ENCODE measurements at places on chromosomes 16 and 17.

DNA sequence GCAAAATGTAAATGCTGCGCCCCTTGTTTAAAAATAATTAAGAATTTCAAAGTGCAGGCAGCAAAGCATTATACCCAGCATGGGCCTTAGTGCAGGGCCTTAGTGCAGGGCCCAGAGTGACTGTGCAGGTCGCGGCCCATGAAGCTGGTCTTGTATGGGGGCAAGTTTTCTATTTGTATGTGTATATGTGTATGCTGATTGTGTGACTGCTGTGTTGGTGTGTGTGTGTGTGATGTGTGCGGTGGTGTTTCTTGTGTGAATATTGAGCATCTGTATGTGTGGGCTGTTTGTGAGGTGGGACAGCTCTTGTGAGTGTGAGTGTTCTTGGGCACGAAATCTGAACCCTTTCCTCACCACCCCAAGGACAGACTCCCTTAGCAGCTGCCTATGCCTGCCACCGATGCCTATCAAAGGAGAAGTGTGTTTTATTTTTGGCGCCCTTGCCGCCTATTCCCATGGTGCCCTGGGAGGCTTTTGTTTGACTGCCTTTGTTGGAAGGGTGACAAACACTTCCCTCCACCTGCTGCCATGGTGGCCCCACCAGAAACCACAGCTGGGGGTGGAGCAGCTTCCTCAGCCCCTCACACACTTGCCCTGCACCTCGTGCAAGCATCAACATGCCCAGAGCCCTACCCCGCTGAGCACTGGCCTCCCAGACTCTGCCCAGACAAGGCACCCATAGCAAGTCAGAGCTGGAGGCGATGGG lies 18.0 kb downstream of the CCR7 start:
- ATAC-seq = no peak

DNA sequence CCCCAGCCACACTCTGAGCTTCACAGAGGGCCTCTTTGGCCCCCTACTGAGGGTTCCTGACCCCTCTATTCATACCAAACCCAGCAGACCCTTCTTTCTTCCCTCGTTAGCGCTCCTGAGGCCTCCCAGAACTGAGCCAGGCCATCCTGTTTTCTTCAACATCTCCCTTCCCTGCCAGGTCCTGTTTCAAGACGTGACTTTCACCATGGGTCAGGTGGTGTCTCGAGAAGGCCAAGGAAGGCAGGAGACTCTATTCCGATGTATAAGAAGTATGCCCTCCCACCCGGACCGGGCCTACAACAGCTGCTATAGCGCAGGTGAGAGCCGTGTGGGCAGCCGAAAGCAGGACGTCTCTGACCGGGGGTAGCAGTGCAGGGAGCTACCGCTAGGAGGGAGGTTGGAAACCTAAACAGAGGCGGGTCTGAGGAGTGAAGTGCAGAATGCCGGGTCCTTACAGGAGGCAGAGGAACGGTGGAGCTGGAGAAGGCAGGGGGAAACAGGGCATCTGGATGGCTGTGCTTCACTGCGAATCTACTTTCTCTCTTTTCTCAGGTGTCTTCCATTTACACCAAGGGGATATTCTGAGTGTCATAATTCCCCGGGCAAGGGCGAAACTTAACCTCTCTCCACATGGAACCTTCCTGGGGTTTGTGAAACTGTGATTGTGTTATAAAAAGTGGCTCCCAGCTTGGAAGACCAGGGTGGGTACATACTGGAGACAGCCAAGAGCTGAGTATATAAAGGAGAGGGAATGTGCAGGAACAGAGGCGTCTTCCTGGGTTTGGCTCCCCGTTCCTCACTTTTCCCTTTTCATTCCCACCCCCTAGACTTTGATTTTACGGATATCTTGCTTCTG lies 1.3 kb upstream of the SENP3 start:
- peak; percentile 61 for ATAC-seq

GRCh38 chr16:11136600-11136999 lies 119.4 kb downstream of the SOCS1 start:
- ATAC-seq = peak; percentile 17

DNA sequence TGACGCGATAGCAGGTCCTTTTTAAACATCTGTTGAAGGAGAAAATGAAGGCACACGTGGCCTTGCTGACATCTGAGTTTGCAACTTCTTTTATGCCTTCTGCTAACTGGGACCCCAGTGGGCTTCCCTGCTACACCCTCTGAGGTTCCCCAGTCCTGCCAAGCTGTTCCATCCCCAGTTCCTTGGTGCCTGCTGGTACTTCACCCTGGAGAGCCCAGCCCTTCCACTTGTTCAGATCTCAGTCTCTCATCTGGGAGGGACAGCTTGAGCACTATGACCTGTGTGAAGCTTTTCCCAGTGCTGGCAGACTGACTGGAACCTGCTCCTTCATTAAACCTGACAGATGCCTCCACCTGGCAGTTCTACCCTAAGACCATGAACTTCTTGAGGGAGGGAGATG lies 95.5 kb downstream of the WWOX start:
- ATAC-seq = no peak

GRCh38 chr16:12462426-12463280 lies 341.0 kb downstream of the CPPED1 start:
- ATAC-seq = peak; percentile 42

DNA sequence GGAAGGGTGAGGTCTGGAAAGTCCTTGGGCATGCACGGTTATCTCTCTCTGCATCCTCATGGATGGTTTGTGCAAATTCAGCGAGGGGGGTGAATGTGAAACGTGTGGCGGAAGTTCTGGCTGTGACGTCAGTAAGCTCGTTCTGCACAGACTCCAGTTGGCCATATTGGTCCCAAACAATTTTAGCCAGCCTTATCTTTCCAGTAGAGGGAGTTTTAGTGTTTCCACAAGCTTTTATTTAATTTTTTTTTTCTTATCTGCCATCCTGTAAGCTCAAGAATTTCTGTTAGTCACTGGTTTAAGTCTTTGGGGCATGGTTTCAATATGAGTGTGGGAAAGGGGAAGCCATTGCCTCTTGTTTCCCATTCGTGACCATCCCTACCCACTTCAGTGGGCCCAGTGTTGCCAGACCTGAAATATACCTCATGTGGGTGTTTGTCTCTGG lies 39.0 kb downstream of the HLF start:
- peak; percentile 42 for ATAC-seq

DNA sequence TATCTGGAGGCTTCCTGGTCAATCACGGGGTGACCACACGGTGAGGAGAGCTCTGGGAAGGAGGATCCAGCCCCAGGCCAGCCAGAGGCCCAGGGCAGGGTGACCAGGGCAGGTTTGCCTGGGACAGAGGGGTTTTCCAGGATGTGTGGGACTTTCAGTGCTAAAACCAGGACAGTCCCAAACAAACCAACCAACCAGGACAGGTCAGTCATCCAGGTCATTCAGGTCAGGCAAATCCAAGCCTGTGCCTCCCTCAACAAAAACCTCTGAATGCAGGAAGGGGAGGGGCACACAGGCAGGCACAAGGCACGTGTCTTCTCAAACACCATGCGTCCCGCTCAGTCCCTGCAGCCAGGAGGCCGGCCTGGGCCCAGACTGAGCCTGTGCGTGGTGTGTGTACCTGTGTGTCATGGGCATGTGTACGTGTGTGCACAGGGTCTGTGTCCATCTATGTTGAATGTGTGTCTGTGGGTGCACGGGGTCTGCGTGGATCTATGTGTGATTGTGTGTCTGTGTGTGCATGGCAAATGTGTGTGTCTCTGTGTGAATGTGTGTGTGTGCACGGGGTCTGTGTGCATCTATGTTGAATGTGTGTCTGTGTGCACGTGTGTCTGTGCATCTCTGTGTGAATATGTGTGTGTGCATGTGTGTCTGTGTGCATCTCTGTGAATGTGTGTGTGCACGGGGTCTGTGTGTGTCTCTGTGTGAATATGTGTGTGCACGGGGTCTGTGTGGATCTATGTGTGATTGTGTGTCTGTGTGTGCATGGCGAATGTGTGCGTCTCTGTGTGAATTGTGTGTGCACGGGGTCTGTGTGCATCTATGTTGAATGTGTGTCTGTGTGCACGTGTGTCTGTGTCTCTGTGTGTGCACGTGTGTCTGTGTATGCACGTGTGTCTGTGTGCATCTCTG lies 78.9 kb downstream of the RTN4RL1 start:
- ATAC-seq = no peak

GRCh38 chr16:87854053-87854906 lies 15.0 kb downstream of the SLC7A5 start:
- ATAC-seq = peak; percentile 19

DNA sequence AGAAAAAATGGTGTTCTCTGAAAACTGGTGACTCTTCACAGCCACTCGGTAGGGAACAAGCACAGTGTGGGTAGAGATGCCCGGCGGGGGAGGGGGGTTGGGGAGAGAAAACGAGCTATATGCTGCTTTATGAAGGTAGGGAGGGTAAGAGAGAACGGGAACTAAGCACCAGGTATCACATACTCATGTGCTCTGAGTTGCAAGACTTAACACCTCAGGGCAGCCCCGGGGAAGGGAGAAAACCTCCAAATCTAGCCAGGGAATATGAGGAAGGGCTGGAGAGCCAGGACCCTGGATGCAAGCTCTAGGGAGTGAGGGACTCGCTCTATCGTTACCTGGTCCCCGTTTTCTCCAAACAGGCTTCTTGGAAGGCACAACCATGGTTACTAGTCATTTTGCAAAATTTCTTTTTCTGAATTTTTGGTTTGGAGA lies 35.3 kb downstream of the HIC1 start:
- no peak for ATAC-seq

GRCh38 chr16:69285240-69285639 lies 25.9 kb upstream of the VPS4A start:
- ATAC-seq = peak; percentile 37

DNA sequence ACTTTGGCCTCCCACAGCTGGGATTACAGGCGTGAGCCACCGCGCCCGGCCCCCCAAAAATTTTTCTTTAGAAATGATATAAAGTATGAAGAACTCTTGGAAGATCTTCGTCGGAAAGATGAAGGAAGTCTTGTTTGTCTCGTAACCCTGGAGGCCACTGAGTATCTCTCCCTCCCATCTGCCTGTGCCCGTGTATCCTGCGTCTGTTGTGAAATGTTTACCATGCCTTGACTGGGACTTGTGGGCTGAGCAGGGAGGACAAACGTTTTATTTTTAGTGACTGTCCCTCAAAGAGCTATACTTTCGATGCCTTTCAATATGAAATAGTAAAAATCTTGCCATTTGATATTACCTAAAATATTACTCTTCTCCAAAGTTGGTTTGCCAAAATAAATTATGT lies 121.2 kb downstream of the RPTOR start:
- ATAC-seq = no peak

Measured in SK-N-SH treated with all-trans-retinoic acid at 6 μM for 48 hours (cell line).